Activated naive CD4-positive, alpha-beta T cell treated with anti-CD3 and anti-CD28 coated beads, Interleukin-2, amount 10 ng/mL, durations not matched to agents 7 days and 5 days (primary cell): ENCODE measurements at places on chromosomes 16 and 17.

- DNase-seq: no peak
Observed at GRCh38 chr17:41659427-41660212, 29.1 kb upstream of the EIF1 start.

DNA sequence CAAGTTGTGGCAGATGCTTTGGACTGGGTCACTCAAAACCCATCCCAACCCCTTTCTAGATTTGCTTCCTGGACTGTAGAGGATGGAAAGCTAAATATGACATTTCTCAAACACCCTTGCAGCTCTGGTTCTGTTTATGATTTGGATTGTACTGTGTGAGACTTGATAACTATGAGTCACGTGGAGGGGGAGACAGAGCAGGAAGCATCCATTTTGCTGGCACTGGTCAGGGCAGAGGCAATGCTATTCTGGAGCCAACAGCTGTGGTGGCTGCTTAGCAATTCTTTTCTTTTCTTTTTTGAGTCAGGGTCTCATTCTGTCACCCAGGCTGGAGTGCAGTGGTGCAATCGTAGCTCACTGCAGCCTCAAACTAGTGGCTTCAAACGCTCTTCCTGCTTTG lies 13.6 kb upstream of the TERF2 start:
- no peak for DNase-seq

GRCh38 chr17:3551189-3551588 lies 6.4 kb downstream of the TRPV3 start:
- DNase-seq: no peak

DNA sequence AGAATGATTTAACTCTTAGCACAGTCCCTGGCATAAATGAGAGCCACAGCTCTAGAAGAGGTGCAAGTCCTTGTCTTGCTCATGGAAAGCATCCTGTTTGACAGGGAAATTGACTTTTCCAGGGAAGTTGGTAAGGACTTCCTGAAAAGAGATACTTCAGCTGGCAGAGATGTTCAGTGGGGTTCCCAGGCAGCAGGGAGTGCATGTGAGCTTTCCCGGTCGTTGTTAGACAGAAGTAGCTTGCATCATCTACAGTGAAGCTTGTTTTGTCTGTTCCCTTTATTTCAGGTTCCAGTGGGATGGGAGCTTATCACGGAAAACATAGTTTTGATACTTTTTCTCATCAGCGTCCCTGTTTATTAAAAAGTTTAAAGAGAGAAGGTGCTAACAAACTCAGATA lies 22.9 kb downstream of the ALDH3A2 start:
- DNase-seq: no peak

- no peak for DNase-seq
Observed at GRCh38 chr17:43892647-43892952, 14.7 kb downstream of the MPP2 start.

- DNase-seq: no peak
Observed at GRCh38 chr16:50988441-50988840, 162.6 kb downstream of the SALL1 start.

DNA sequence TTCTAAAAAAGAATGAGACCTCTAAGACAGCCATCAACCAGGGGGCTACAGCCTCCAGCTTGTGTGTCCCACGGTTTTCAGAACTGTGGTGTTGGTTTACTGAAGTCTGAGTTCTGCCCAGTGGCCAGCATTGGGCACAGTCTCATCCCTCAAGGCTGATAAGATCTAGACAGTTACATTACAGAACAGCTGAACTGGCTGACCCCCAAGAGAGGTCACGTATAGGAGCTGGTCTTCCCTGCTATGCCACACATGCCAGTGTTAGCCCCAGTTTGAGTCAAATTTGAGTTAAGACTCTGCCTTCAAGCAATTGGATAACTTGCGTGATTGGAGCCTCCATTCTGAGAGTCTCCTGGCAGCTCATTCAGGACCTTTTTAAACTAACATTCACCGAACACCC lies 14.8 kb upstream of the NUP93 start:
- DNase-seq: no peak

DNA sequence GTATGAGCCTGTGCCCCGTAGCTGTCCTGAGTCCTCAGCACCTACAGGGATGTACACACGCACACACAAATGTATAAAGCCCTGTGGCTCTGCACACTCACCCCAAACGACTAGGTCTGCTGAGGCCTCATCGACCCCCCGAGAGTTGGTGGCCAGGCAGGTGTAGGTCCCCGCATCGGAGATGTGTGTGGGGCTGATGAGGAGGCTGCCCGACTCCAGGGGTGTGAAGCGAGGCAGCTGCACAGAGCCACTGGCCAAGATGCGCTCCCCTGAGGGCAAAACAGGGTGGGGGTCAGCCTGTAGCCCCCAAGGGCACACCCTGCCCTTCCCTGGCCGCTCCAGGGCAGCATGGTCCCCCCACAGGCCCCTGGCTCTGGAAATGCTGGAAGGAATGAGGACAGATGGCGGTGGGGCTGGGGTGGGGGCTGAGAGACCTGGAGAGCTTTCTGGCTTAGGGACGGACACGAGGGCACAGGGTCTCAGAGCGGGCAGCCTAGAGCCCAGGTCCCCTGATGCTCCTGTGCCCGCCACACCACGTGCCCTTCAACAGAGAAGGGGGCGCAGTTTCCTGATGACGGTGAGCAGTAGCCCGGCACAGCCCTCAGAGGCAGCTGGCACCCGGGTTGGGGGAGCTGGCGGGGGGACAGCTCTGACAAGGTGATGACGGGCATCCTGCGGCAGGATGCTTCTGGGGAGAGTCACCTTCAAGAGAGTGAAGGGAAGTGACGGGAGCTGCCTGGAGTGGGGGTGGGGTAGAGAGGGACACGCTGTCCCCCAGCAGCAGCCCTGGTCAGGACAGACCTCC lies 119.8 kb upstream of the CDC42EP4 start:
- no peak for DNase-seq

GRCh38 chr16:30666681-30667080 lies 8.4 kb downstream of the FBRS start:
- no peak for DNase-seq

GRCh38 chr16:61595605-61596004 lies 440.6 kb downstream of the CDH8 start:
- no peak for DNase-seq

- no peak for DNase-seq
Observed at GRCh38 chr17:81304196-81305015, 9.3 kb upstream of the SLC38A10 start.

DNA sequence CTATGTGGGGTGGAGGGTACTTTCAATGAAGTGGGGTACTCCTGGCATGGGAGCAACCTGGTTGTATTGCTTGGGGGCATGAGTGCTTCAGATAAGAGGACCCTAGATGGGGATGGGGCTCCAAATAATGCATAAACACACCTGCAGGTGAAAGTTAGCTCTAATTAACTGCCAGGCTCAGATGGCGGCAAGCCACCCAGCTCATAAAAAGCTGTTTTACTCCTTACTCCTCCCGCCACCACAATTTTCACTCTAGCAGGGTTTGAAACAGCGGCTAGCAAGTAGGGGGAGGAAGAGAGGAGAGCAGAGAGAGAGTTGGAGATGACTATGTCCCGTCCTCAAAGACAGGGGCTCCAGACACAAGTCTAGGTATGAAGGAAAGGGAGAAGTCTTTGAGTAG lies 117.7 kb upstream of the WSCD1 start:
- DNase-seq: no peak

GRCh38 chr17:14297161-14297851 lies 3.6 kb upstream of the HS3ST3B1 start:
- peak; percentile 68 for DNase-seq

DNA sequence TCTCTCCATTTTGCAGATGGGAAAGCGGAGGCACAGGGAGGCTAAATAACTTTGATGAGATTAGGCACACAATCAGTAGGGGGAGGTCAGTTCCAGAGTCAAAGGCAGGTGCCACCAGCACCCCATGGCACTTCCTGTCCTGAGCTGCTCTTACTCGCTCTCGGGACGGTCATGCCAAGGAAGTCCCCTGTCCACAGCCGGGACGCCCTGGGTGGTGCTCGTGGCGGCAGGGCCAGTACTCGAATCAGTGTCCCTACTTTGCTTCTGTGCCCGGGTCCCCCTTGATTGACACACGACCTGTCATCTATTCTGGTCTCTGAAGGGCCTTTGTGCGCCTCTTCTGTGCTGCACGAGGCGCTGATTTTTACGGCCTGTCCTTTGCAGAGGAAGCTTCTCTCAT lies 31.3 kb downstream of the IRF8 start:
- DNase-seq: no peak

- no peak for DNase-seq
Observed at GRCh38 chr17:43734376-43734775, 24.2 kb downstream of the SOST start.

DNA sequence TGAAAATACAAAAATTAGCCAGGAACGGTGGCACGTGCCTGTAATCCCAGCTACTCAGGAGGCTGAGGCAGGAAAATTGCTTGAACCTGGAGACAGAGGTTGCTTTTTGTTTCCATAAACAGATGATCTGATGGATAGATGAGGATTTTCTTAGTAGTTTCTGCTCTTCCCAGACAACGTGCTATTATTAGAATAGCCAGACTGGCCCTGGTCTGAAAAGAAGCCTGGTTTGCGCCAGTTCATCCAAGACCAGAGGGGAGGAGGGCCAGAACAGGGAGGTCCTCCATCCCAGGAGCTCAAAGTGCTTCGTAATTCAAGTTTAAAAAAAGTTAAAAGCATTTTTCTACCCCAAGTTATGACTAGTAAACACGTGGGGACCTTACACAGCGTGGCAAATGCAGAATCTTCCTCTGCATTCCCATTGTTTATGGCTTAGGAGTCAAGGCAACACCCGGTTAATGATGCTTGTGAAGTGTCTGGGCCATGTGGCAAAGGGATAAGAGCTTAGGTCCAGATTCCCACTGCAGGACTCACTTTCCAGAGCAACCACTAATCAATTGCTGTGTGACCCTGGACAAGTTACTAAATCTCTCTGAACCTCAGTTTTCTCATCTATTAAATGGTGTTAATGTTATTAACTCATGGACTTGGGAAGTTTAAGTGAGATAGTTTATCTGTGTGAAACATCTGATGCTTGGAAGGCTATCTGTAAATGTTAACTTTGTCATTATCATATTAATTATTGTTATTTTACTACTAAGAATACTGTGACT lies 205.4 kb downstream of the CCDC182 start:
- no peak for DNase-seq

DNA sequence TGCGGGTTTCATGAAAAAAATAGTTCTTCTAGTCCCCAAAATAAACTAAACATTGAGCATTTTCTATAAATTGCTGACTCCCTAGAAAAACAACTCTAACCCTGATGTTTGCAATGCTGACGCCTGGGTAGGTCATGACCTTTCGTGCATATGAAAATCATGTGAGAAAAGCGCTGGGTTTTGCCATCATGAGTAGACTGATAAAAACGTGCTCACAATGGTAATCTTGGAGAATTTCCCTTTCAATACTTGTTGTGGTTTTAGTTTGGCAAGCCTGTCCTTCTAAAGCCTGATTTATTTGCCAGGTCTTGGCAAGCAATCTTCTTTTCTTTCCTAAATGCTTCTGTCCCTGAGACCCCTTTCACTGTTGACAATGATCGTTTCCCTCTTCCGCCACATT lies 4.0 kb upstream of the CLEC10A start:
- no peak for DNase-seq

DNA sequence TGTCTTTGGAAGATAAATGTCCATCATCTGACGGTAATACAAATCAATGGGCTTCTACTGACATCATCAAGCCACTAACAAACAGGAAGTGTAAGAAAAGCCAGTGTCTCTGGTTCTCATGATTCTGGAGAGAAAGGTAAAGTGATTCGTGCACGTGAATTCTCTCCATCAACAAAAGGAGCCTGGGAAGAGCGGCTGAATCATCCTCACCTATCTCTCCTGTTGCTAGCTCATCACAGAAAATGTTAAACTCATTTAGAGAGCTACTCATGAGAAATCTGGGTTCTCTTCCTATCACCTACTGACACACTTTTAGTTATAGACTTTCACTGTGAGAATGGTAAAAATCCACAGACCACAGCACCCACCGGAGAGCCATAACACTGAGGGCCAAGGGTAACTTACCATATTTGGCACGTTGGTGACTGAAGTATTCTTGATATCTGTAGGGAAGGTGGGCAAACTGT lies 70.3 kb downstream of the CREBBP start:
- no peak for DNase-seq

DNA sequence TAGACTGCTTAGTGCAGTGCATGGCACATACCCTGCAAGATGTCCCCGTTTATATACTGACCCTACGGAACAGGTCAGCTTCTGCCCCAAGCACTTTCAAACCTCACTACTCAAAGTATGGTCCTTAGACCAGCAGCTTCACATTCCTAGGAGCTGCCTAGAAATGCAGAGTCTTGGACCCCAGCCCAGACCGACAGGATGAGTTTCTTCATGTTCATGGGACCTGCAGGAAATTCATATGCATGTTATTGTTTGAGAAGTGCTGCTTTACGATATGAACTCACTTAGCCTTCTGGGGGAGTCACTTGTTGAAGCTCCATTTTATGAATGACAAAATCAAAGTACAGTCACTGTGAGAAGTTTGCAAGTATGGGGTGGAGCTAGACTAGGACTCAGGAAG lies 82.6 kb downstream of the DYNLRB2 start:
- DNase-seq: no peak

DNA sequence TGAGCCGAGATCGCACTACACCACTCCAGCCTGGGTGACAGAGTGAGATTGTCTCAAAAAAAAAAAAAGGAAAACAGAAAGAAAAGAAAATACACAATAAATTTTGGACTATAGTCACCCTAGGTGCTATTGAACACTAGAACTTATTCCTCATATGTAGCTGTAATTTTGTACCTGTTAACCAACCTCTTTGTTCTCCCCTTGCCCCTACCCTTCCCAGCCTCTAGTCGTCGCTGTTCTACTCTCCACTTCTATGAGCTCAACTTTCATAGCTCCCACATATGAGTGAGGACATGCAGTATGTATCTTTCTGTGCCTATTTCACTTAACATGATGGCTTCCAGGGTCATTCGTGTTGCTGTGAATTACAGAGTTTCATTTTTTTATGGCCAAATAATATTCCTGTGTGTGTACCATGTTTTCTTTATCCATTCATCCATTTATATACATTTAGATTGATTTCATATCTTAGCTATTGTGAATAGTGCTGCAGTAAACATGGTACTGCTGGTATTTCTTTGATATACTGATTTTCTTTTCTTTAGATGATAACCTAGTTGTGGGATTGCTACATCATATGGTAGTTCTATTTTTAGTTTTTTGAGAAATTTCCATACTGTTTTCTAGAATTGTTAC lies 28.3 kb downstream of the VPS35L start:
- DNase-seq: peak; percentile 41
